Activated T-helper 1 cell treated with anti-CD3 and anti-CD28 coated beads, Interleukin-2, amount 50 U/mL, for 16 hours (primary cell): ENCODE measurements at places on chromosomes 6 and 20.
A peak's percentile ranks its signal among the peaks of the same experiment; 100 is the strongest.

DNA sequence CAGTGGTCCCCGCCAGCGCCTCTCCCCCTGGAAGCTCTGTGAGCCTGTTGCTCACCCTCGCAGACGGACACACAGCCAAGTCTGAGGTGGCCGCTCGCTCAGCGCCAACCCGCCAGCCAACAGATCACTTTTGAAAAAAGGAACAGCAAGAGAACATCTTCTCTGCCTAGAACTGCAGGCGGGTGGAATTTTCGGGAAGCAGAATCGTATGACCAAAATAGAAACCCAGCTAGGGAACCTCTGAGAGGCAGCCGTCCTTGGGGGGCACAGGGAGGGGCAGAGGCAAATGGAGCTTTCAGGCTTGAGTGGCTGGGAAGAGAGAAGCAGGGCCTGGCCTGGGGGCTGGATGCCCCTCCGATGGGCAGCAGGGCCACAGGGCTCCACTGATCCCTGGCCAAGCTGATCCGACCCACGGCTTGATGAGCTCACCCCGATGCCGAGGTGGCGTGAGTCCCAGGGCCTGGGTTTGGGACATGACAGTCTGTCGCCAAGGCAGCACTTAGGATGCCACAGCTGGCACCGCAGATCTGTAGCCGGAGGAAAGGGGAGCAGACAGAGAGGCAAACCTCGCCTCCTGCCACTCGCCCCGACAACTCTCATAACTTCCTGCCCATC, 9.8 kb downstream of the NFATC2 start:
- DNase-seq = no peak

DNA sequence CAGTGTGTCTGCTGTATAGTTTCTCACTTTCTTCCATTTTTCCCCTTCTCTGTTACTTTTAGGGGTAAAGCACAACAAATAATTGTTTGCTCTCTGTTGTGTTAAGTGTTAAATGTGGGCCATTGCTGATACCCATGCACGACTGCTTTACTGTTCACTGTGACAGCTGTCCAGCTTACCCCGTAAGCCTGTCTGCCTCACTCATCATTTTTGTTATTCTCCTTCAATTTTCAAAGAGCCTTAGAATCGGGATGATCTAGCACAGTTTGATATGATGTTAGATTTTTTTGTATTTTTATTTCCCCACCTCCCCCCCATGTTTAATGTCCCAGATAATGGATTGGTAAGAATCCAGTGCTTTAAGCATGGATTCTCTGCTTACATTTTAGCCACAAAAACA, 41.2 kb upstream of the MLIP start:
- DNase-seq = no peak

DNA sequence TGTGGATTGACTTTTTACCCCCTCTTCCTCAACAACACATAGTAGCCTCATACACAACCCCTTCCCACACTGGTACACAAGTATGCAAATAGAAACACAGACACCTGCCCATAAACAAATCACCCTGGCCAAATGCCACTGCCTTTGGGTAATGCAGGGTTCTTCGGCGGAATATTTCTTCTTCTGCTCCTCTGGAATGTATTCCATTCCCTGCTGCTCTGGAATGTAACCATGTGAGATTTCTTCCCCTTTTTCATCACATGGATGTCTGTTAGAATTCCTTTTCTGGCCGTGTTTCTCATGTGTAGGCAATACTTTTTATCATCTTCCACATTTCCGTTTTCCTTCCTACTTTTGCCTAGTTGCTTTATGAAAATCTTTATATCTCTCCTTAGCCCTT, 76.1 kb upstream of the TPD52L1 start:
- DNase-seq = no peak

DNA sequence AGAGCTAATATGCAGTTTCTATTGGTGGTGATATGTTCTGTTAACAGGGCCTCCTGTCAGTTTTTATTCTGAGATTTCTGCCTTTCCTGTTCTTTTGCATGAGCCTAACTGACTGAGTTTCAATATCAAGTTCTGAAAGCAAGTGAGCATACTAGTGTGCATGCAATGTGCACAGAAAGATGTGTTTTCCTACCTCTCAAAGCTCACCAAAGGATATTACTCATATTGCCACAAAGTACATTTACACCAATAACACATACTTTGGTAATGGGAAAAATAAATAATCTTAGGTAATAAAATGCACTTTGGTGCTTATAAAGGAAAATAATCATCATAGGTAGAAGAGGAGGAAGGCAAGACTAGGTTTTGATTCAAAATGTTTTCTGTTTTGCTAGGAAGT, 195.0 kb downstream of the KHDC1L start:
- DNase-seq = no peak

DNA sequence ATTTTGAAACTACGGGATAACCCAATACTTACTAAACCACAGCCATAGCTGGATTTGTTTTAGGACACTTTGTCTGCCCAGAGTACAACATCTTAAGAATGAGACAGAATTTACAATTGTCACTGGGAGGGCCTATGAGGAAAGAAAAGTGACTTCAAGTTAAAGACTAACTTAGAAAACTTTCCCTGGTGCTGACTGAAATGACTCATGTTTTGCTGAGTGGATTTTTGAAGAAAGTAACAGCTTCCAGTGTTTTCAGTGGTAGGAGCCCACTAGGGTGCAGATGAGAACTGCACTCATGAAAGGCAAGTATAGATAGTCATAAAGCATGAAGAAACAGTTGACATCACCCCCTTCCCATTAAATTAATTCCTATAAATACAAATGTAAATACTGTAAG, 988.2 kb upstream of the MAP3K7 start:
- DNase-seq = no peak

GRCh38 chr6:65170273-65170672, 536.8 kb downstream of the EYS start:
- DNase-seq = no peak

GRCh38 chr20:7010527-7010926, 243.0 kb downstream of the BMP2 start:
- DNase-seq = no peak

DNA sequence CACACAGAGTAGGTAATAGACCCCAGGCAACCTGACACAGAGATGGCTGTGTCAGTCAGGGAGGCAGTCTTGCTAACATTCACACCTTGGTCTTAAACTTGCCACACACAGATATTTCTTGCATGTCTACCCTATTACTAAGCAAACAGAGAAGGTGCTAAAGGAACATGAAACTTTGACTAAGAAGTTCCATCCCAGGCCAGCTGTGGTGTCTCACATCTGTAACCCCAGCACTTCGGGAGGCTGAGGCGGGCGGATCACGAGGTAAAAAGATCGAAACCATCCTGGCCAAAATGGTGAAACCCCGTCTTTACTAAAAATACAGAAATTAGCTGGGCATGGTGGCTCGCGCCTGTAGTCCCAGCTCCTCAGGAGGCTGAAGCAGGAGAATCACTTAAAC, 222.4 kb upstream of the JARID2 start:
- peak; percentile 37 for DNase-seq

DNA sequence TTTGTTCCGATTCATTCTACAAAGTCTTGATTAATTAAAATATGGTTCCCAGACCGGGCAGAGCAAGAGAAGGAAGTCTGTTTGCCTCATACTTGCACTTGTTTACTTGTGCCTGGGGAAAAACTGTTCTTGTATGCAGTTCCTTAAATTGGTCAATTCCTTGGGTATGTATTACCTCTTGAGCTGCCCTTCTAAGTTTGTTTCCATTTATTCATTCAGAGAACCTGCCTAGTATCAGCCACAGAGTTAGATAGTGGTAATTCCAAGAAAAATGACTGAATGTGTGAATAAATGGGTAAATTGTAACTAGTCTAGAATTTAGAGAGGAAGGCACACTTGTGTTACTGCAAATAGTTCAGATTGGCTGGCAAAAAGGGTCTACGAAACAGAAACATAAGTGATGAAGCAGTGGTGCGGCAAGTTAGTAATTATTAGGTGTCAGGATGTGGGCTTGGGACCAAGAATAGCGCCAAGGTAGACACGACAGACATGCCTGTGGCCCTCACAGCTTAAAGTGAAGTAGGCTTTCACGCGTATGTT, 525 bp upstream of the MAK start:
- no peak for DNase-seq

GRCh38 chr20:16864069-16864468, 115.9 kb downstream of the OTOR start:
- DNase-seq = no peak

DNA sequence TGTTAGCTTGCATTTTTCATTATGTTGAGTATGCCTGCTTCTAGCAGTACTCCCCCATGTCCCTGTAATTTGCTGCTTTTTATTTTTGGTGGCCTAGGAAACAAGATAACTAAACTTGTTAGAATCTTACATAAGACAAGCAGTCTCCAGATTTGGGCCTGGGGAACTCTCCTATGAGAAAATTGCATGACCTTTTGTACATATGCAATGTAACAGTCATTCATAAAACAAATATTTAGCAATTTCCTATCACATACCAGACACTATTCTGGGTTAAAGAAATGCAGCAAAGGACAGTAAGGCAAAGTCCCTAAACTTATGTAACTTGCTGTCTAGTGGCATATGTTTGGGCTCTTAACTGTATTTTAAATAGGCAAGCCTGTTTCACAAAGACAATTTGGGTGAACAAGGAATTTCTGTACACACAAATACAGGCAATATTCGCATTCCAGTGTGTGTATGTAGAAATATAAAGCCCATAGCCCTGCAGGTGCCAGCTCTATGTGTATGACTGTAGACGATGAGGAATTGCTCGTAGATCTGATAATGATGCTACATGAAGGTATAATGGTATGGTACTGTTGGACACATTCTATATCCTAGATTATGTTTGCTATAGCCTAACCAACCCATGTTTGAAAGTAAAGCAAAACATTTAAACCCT, 305.2 kb upstream of the CITED2 start:
- DNase-seq = no peak

DNA sequence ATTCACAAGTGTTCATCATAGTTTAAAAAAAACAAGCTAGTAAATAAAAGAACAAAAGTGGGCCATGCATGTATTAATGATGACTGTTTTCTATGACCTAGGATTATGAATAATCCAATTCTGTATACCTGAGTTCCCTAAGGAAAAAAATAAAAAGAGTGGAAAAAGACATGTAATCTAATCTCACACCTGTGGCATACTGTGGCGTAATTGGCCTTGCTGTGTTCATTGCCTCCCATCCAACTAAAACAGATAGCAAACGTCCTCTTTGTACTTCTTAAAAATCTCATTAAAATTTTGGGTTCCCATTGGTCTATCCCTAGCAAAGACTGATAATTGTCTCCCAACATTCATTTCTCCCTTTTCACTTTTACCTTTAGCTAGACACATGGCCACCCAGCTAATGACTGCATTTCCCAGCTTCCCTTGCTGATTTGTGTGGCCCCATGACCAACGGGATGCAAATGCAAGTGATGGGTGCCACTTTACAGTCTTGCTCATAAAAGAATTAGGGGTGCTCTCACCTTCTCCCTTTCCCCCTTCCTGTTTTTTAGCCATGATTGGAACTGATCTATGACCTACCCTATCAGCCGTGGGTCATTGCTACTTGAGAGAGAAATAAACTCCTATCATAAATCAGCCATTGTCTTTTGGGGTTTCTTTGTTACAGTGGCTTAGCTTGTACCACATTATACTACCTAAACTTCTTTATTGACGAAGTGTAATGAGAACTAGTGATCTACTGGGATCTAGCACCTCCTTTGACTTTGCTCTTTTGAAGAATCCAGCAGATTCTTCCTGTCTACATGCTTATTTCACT, 32.0 kb upstream of the TBC1D22B start:
- no peak for DNase-seq

DNA sequence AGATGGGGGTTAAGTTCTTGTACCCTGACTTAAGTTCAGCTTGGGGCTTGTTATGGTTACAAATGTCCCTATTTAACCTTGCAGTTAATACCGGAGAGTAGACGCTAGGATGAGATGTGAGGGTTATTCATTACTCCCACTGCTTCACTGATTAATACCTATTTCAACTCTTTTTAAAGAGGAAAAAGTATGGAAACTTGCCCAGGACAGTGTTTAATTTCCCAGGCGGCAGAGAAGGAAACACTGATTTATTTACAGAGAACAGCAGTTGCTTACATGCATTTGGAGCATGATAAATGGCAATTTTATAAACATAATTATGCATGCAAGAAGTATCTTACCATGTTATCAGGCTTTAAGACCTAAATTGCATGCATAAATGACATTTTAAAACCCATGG, 137.7 kb downstream of the RCAN2 start:
- no peak for DNase-seq

DNA sequence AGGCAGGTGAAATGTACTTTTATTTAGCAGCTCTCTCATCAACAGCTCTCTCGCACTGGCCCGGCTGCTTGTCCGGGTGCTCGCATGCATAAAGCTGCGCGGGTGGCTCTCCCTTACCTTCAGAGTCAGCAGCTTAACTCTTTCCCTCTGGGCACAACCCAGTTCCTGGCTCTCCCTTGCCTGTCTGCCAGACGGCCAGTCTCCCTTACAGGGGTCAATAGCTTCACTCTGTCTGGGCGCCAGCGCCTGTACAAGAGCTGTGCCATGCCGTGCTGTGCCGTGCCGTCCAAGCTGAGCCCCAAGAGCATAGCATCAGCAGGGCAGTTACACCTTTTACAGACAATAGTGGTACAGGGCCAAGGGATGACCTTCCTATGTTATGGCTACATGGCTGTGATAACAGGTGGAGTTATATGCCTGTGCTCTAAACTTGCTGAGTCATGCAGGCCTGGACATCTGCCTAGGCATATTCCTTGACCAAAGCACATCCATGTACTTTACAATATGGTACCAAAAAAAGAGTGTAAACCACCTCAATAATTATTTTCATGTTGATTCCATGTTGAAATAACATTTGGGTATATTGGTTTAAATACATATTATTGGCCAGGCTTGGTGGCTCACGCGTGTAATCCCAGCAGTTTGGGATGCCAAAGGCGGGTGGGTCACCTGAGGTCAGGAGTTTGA, 47.9 kb downstream of the BLTP3A start:
- DNase-seq = no peak
